Skeletal muscle cell (primary cell): ENCODE measurements at places on chromosomes 16 and 17.

DNA sequence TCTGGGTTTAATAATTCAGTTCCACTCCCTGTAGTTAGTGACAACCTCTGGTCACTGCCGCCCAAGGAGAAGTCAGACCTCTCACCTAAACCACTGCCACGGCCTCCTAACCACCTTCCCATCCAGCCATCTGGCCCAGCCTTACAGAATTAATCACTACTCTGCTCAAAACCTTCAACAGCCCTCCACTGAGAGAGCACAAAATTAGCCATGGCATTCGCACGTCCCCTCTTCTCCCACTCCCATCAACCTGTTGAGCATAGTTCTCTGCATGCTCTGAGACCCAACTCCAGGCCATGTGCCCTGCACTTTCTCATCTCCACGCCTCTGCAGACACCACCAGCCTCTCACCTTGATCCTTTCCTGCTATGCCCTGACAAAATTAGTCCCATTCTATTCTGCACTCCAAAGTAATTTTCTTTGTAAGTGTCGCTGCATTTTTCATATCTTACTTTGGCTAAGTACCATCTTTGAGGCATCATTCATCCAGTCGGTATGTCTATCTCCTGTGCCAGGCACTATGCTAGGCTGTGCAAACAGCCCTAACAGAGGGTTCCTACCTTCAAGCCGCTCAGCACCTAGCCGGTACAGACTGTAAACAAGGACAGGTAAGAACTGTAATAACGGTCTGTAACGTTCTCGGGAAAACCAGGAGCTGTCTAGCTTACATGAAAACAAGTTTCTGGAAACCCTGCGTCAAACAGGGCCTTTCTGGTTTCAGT lies 963 bp downstream of the COPRS start:
- no peak for DNase-seq

GRCh38 chr16:4365014-4365406 lies 6.6 kb upstream of the VASN start:
- DNase-seq, result no peak

DNA sequence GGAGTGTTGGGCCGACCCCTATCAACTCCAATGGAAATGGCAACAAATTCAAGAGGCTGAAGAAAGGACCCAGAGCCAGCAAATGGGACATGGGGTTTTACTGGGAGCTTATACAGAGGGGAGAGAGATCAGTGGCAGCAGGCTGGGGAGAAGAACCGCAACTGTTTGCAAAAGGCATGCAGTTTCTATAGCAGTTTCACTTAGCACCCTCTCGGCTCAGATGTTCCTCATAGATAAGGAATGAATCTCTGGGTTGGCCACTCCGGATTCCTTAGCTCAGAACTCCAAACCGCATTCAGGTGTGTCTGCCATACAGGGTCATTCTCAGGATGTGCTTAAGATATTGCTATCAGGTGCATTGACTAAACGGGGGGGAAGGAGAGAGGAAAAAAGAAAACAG lies 71.1 kb upstream of the RPL38 start:
- no peak for DNase-seq

DNA sequence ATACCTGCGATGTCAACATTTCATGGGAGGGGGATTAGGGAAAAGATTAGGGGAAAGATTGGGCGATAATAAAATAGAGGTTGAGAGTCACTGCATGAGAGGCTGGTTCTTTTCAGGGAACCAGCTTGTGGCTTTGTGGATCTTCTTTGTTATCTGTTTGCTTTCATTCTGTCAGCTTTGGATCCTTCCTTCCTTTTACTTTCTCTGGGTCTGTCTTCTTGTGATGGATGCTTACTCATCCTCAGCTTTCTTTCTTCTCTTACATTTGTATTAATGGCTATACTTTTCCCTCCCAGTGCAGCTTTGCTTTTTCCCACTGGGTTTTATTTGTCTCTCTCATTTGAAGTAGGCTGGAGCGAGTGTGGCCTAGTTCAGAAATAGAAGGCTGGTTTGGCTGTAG lies 47.1 kb downstream of the RPTOR start:
- no peak for DNase-seq

DNA sequence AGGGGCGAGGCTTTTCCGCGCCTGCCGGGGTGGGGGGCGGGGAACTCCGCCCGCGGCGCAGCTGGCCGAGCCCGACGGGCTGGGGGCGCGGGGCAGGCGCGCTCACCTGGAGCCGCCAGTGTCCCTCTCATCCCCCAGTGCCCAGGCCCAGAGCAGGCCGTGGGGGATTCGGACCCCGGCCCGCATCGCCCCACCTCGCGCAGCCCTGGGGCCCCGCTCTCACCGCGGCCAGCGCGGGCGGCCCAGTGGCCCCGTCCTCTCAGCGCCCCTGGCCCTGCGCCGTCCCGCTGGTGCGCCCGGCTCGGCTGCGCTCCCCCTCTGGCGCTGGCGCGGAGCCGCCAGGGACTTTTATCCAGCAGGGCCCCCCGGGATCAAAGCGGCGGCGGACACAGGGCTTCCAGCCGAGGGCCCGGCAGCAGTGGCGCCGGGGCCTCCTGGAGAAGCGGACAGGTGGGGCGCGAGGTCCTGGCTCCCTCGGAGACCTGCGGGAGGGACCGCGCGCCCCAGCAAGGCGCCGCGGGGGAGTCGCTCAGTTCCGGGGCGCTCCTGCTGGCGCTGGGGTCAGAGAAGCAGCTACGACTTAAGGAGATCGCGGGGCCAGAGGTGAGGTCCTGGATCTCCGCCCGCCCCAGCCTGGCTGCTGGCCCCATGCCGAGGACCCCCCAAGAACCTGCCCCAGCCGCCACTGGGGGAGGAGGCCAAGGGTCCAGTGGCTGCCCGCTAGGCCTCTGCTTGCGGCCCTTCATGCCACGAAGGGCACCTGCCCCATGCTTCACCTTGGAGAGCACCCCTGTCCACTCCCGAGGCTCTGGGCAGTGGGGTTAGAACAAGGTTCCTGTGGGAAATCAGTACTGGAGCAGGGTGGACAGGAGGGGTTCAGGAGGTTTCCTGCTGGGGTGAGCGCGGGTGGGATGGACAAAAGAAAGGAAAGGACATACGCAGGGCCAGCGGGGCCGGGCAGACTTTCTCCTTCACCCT lies 823 bp upstream of the NOTUM start:
- DNase-seq, result no peak

DNA sequence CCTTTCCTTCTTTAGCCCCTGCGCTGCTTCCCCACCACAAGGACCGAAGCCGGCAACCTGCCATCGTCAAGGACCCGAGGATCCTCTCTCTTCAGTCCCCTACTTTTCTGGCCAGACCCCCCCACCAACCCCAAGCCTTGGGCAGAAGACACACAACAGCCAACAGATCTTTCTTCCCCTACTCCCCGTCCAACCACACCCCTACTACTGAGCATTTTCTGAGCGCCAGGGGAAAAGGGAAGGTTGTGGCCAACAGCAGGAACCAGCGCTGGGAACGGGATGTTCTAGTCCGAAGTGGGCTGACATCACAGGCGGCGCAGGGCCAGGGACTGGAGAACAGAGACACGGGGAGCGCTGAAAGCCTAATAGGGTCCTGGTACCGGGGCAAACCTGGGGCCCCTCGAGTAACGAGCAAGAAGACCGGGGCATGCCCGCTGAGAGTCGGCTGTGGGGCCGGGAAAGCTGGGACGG lies 528 bp downstream of the PER1 start:
- peak; percentile 64 for DNase-seq

- DNase-seq, result no peak
Observed at GRCh38 chr17:16052486-16052885, 52.9 kb downstream of the TTC19 start.

DNA sequence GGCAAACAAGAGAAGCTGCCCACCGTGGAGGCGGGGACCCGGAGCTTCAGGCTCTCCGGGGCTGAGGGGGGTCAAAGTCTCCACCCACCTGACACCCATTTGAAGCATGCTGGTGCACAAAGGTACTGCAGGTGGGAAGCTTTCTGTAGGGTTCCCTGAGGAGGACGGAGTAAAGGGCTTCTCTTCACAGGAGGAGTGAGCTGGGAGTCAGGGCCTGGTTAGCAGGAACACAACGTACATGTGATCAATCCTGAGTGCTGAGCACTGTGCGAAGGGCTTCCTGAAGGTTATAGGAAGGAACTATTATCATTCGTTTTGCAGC lies 252.9 kb upstream of the RPL38 start:
- DNase-seq, result no peak

- DNase-seq, result no peak
Observed at GRCh38 chr16:80107900-80108299, 432.9 kb upstream of the DYNLRB2 start.

DNA sequence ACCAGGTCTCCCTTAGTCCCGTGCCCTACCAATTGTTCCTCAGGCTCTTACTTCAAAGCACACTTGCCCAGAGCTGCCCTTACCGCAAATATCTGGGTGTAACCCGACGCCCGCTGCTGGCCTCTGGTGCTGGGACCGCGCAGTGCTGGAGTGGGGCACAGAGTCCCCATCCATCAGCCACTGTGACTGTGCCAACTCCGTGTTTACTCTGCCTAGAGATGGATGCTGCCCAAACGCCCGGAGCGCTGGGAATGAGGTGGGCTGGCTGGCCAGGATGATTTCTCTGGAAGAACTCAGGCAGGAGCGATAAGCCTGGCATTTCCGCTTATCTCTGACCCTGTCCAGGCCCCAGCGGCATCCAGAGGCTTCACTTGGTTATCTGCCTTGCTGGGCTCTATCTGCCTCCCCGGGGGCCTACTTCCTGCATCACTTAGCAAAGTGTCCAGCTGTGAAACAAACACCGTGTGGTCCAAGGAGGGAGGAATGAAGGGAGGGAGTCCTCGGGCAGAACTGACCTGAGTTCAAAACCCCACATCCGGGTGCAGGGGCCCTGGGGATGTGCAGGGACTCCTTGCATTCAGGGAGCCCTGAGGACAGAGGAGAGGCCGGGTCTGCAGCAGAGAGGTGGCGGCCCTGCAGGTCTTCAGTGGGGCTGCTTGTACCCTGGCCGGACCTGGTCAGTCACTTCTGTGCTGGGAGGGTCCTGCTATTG lies 9.4 kb upstream of the MYLK3 start:
- DNase-seq, result no peak

- DNase-seq, result no peak
Observed at GRCh38 chr17:21278450-21279197, 5.9 kb upstream of the MAP2K3 start.

GRCh38 chr16:27665881-27666280 lies 115.9 kb downstream of the KATNIP start:
- DNase-seq, result no peak

DNA sequence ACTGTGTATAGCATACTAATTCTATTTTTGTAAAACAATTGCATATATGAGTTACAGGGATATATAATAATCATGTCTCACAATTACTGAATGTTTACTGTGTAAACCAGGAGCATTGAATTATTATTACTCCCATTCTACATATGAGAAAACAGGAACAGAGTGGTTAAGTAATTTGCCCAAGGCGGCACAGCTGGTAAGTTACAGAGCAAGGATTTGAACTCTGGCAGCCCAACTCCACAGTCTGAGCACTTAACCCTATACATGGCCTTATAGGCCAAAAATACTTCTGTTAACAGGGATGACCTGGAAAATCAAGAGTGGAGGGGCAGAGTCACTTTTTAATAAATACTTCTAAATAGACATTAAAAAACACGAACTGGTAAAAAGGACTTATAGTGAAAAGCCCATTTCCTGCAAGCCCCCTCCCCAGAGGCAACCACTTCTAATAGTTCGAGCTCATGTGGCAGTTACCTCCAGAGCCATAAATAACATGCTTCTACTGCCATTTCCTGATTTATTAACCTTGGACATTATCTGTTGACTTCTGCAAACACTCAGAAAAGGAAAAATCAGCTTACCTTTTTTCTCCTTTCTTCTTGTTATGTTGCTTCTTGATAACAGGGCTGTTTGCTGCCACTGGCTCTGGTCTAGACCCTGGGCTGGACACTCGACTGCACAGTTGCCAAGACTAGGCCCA lies 22.1 kb upstream of the ADGRG1 start:
- no peak for DNase-seq

- DNase-seq, result no peak
Observed at GRCh38 chr16:52649870-52650269, 102.9 kb upstream of the TOX3 start.

- DNase-seq, result no peak
Observed at GRCh38 chr17:10821054-10821453, 16.8 kb downstream of the PIRT start.

DNA sequence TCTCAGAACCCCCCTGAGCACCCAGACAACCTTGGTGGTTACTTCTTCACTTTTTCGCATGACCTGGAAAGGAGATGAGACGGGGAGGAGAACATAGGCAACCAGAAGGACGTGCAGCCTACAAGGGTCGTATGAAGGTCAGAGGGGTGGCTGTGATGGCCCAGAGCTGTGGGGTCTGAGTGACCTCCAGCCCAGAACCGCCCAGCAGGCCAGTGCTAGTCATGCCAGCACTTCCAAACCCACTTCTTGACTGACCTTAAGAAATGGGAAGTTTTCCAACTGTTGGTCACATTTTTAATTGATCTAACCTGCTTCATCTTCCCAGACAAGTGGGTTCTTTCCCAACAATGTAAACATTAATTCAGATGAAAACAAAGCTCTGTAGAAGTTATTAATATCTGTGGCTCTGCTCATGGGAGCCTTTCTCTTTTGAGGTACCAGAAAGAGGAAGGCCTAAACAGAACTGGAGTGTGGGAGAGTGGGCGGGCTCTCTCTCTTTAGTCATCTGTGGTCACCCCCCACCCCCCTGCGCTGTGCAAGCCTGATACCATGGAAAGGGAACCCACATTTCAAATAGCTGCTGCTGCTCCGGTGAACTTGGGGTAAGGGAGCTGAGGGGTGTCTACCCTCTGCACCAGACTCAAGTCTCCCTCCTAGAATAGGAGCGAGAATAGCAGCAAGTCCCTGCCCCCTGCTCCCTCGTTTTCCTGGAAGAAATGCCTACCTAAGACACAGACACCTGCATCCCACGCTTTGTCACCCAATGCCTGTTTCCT lies 101.6 kb downstream of the RAB11FIP4 start:
- no peak for DNase-seq

GRCh38 chr17:50072130-50072529 lies 16.2 kb downstream of the ITGA3 start:
- DNase-seq, result no peak

- DNase-seq, result no peak
Observed at GRCh38 chr17:4175921-4176807, 33.2 kb downstream of the CYB5D2 start.

DNA sequence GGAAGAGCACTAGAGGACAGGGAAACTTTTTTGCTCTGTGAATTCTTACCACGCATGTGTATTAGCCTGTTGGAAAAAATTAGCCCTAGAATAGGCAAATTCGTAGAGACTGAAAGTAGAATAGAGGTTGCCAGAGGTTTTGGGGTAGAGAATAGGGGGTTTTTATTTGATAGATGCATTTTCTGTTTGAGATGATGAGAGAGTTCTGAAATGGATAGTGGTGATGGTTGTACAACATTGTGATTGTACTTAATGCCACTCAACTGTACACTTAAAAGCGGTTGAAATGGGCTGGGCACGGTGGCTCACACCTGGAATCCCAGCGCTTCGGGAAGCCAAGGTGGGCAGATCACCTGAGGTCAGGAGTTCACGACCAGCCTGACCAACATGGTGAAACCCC lies 8.0 kb upstream of the DOC2B start:
- DNase-seq, result no peak

- no peak for DNase-seq
Observed at GRCh38 chr17:19464031-19465026, 53.3 kb downstream of the RNF112 start.

DNA sequence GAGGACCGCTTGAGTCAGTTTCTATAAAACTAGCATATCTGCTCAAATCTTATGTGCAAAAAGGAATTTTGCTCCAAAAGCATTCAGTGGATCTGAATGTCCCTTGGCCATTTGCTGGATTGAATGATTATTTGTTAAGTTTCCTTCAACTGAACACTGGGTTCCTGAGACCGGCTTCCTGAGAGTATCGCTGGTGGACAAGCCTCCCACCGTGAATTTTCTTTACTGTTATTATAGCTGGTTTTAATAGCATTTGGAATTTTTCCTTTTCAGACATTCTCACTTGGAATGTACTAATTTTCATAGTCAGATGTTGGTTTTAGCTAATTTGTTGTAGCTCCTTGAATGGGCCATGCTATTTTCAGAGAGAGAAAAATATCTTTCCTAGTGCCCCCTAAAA lies 9.8 kb upstream of the MYOCD start:
- no peak for DNase-seq
